ENCODE measurements at places on chromosomes 2 and 18.

GRCh38 chr2:234156326-234156725, 105.8 kb downstream of the SPP2 start:
- no peak for DNase-seq

DNA sequence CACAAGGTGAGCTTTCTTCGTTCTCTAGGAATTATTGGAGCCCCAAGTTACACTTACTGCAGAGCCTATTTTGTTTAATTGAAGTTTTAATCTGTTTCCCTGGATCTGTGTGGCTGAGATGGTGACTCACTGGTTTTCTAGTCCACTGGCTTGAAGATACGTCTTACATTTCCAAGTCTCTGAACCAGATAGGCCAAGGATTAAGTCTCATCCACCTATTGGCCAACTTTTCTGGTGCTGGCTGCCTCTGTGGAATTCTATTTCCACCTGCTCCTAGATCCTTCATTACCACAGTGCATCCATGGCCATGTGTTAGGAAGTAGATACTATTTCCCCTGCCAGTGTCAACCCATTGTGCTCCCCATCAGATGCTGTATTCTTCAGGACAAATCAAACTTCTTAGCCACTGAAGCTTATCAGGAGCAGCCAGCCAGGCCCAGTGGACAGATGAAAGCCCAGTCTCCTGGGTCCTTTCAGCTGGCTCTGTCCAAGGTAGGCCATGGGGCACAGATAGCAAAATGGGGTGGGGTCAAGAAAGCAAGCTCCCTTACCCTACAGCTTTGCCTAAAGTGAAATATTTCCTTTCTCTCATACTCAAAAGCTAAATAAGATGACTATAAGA, 198.8 kb upstream of the TCF4 start:
- DNase-seq = no peak

DNA sequence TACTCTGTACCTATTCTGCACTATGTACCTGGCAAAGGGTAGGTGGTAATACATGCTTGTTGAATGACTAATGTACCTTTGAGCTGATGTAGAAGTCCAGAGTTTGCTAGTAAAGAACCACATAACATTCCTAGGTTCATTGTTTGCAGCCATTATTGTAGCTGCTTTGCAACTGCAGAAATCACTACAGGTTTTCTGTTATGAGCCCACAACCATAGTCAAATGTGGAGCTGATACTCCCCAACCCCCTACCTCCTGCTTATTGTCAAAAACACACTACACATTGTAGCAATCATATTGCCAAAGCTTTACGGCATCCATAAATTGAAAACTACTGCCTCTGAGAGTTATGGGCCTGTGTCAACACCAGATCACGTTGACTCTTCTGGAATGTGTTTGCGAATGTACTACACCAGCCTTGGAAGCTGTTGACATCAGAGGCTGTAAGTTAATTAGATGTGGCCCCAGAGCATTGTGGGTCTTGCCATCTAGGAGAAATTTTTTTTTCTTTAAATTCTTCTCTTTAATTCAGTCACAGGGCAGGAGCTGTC, 187.0 kb downstream of the AGPS start:
- DNase-seq = no peak

GRCh38 chr18:76328140-76328539, 166.9 kb downstream of the ZNF516 start:
- DNase-seq = no peak

DNA sequence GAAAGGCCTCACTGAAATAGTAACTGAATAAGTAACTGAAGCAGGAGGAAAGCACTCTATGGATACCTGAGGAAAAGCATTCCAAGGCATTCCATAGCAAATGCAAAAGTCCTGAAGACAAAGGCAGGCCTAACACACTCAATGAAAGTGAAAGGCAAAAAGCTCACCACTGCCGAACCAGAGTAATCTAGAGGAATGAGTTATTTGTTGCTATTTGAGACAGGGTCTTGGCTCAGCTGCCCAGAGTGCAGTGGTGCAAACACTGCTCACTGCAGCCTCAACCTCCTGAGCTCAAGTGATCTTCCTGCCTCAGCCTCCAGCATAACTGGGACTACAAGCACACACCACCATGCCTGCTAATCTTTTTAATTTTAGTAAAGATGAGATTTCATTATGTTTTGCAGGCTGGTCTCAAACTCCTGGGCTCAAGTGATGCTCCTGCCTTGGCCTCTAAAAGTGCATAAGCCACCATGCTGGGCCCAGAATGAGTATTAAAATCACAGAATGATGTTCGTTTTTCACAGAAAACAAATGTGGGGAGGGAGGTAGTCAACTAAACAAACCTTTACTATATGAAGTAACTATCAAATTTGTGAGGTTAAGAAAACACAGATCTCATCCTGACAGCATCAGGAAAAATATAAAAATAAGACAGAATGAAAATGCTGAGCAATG, 17.9 kb downstream of the PIAS2 start:
- no peak for DNase-seq
